ENCODE measurements at places on chromosomes 1 and 21.

GRCh38 chr1:223704921-223705878 lies 7.1 kb upstream of the CAPN2 start:
- DNase-seq: no peak

- DNase-seq: no peak
These were observed 86.8 kb downstream of the TIAM1 start for GRCh38 chr21:31257265-31257664.

GRCh38 chr1:19049128-19049768 lies 92.8 kb upstream of the IFFO2 start:
- no peak for DNase-seq

- DNase-seq: no peak
These were observed 18.7 kb upstream of the ADAR start for GRCh38 chr1:154626456-154627256.

- no peak for DNase-seq
These were observed 262.5 kb downstream of the NPHP4 start for GRCh38 chr1:5729636-5730145.

All from stimulated activated CD4-positive, alpha-beta T cell treated with anti-CD3 and anti-CD28 coated beads, Interleukin-1b, Interleukin-23, amount 100 ng/mL, for 1 hour (primary cell).